ENCODE measurements at places on chromosomes 3 and 15. TPM values are rescaled to one million over a fixed set of nuclear protein-coding genes. Genes with fewer than 3 reads are reported as not detected.

- no peak for DNase-seq
Observed at GRCh38 chr15:90762109-90762508, 45.0 kb downstream of the BLM start.

DNA sequence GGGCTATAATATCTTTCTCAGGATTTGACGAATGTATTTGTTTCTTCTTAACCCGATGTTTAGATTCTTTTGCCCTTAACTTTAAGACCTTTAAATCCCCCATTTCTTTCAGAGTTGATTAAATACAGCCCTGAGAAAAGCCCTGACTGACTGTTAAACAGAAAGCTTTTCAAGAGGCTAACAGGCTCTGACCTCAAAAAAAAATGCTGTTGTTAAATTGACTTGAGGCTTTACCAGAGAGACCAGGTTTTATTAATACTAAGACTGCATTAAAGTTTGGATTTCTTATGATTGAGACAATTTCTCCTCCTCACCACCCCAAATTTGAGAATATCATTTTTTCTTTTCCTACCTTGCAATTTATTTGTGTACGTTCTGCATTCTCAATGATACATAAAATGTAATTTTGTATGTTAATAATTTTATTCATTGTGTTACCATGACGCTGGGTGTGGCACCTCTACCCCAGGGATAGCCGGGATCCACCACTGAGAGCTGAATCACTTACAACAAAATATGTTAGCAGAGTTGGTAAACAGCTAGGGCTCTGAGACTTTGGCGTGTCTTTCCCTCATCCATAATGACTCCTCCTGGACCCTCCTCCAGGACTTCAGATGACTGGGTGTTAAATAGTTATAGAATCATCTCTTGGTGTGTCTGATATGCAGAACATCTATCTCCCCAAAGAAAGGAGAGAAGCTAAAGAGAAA lies 753.5 kb downstream of the NAALADL2 start:
- DNase-seq, result no peak

Gene CCR8
- total RNA-seq, result not detected

Gene PYGO1
- total RNA-seq, result 2.4 TPM

Gene GPR27
- 0.15 TPM for total RNA-seq

All from Panc1 (cell line).